ENCODE measurements at places on chromosomes 4 and X. TPM values are rescaled to one million over a fixed set of nuclear protein-coding genes. Genes with fewer than 3 reads are reported as not detected.

PITX2 gene
- not detected for total RNA-seq

MGARP gene
- 1.6 TPM for total RNA-seq

MUC7 gene
- not detected for total RNA-seq

TLR6 gene
- total RNA-seq: 7.6 TPM

MMRN1 gene
- total RNA-seq: 31.9 TPM

CXCL8 gene
- total RNA-seq: 0.64 TPM

GRCh38 chr4:86043755-86044592 is 315.9 kb downstream of the MAPK10 start:
- no peak overlapping the region for H3K27ac ChIP-seq
- no peak overlapping the region for H3K4me3 ChIP-seq
- H3K27me3 ChIP-seq: no peaks in the 10 kb centered on the region
- no peaks in the 10 kb centered on the region for H3K4me1 ChIP-seq
- H3K36me3 ChIP-seq: no peaks in the 10 kb centered on the region

- no peak for DNase-seq
- peaks cover 43% of the 10 kb centered on the region for H3K27me3 ChIP-seq
- no peaks in the 10 kb centered on the region for H3K4me1 ChIP-seq
- H3K27ac ChIP-seq: no peak overlapping the region
- no peak overlapping the region for H3K4me3 ChIP-seq
Measured at GRCh38 chrX:110032534-110033147, 29.7 kb downstream of the TMEM164 start.

GRCh38 chrX:47880927-47881326 is 44.2 kb downstream of the ZNF81 start:
- H3K36me3 ChIP-seq: no peaks in the 10 kb centered on the region
- DNase-seq: no peak
- no peaks in the 10 kb centered on the region for H3K4me1 ChIP-seq
- H3K27ac ChIP-seq: no peak overlapping the region
- H3K4me3 ChIP-seq: no peak overlapping the region
- H3K27me3 ChIP-seq: no peaks in the 10 kb centered on the region

DNA sequence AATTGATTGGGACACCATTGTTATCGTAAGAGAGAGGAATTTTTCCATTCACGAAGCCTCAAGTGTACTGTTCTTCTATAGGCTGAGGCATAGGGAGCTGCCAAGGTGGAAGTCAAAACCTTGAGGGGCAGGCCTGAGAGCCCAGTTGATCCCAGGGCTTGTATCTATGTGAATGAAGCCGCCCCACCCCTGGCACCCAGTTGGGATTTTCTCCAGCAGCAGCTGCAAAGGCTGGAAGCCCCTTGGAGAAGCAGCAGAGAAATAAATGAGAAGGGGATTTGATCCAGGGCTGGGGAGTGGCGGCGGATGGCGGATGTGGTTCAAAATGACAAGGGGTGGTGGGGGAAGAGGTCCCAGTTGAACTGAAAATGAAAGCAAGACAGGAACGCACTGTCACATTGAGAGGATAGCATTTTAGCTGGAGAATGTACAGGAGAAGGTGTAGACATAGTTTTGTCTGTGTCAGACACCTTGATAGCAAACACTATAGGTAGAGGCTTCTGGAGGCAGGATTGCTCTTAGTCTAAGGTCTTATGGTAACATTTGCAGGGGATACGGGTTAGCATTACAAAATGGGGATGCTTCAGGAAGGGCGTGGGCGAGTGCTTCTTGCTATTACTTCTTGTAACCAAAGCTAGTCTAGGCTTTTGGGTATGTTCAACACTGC is 32.6 kb downstream of the DOCK11 start:
- no peak for DNase-seq
- H3K36me3 ChIP-seq: no peaks in the 10 kb centered on the region
- H3K4me1 ChIP-seq: no peaks in the 10 kb centered on the region
- no peak overlapping the region for H3K27ac ChIP-seq

DNA sequence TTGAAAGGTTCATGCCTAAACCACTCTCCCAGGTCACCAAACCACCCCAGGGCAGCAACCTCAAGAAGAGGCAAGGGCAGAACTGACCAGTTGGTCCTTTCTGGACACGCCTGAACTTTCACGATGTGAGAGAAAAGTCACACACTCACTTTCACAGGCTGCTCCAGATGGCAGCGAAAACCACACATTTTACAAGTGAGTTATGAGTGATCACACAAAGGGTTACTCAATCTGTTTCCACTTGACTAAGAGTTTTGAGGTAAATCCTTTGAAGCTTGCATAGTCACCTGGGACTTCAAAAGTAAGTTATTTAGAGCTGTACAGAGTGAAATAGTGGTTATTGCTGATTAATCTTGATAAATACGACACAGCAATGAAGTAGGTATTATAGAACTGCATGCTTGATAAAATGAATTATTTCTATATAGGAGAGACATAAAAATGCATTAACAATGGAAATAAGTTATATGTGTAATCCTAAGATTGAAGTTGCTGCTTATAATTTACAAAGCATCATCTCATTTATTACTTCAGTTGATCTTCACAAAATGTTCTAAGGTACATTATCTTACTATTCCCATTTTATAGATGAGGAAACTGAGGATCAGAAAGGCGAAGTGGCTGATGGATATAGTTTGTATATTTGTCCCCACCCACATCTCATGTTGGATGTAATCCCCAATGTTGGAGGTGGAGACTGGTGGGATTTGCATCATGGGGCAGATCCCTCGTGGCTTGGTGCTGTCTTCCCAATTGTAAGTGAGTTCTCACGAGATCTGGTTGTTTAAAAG is 103.0 kb upstream of the KLF3 start:
- DNase-seq: no peak
- no peaks in the 10 kb centered on the region for H3K4me1 ChIP-seq
- no peak overlapping the region for H3K27ac ChIP-seq
- H3K36me3 ChIP-seq: no peaks in the 10 kb centered on the region
- H3K4me3 ChIP-seq: no peak overlapping the region

GRCh38 chr4:51932261-51932660 is 87.9 kb downstream of the LRRC66 start:
- DNase-seq: no peak
- no peaks in the 10 kb centered on the region for H3K36me3 ChIP-seq
- H3K27me3 ChIP-seq: no peaks in the 10 kb centered on the region
- no peak overlapping the region for H3K27ac ChIP-seq
- no peaks in the 10 kb centered on the region for H3K4me1 ChIP-seq
- H3K4me3 ChIP-seq: no peak overlapping the region

DNA sequence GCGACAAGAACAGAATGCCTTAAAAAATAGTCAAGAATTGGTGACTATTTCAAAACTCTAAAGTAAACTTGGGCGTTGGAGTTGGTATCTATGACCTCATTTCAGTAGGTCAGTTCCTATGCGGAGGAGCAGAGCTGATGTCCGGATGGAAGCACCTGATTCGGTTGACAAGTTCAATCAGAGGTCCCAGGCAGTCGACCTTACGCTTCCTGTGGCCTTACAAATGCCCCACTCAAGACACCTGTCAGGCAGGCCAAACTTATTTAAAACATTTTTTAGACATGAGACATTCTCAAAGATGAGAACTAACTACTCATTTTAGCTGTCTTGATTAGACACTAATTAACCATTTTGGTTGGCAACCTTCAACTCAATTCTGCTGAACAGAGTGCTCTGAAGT is 137.7 kb upstream of the ADAMTS3 start:
- H3K36me3 ChIP-seq: no peaks in the 10 kb centered on the region
- no peak overlapping the region for H3K27ac ChIP-seq
- no peak for DNase-seq
- no peaks in the 10 kb centered on the region for H3K27me3 ChIP-seq

GRCh38 chr4:155546451-155546850 is 120.2 kb upstream of the GUCY1A1 start:
- no peaks in the 10 kb centered on the region for H3K4me1 ChIP-seq
- no peaks in the 10 kb centered on the region for H3K36me3 ChIP-seq
- no peak for DNase-seq
- H3K27me3 ChIP-seq: no peaks in the 10 kb centered on the region

GRCh38 chr4:17618926-17619325 is 4.5 kb downstream of the MED28 start:
- H3K27ac ChIP-seq: no peak overlapping the region
- no peaks in the 10 kb centered on the region for H3K36me3 ChIP-seq
- no peaks in the 10 kb centered on the region for H3K27me3 ChIP-seq
- H3K4me1 ChIP-seq: no peaks in the 10 kb centered on the region
- no peak overlapping the region for H3K4me3 ChIP-seq

GRCh38 chr4:139606103-139606502 is 50.1 kb upstream of the SETD7 start:
- no peaks in the 10 kb centered on the region for H3K36me3 ChIP-seq
- no peak overlapping the region for H3K27ac ChIP-seq
- H3K4me1 ChIP-seq: no peaks in the 10 kb centered on the region
- H3K27me3 ChIP-seq: no peaks in the 10 kb centered on the region
- no peak for DNase-seq

- H3K27ac ChIP-seq: no peak overlapping the region
- no peaks in the 10 kb centered on the region for H3K27me3 ChIP-seq
- DNase-seq: no peak
- H3K4me1 ChIP-seq: no peaks in the 10 kb centered on the region
Measured at GRCh38 chr4:145788755-145789154, 108.8 kb downstream of the C4orf51 start.

DNA sequence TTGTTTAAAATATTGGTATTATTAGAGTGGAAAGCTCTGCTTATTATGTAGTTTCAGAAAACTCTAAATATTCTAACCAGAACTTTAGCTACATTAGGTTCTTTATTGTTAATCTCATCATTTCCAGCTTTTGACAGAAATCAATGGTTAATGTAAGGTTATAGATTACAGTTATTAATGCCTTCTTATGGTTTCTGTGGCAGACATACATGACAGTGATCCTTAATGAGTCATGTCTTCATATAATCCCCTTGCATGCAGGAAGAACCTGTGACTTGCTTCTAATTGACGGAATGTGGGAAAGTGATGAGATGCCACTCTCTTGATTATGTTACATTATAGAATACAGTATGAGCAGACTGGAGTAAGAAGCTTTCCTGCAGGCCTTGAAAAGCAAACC is 23.5 kb downstream of the KLHL8 start:
- H3K27me3 ChIP-seq: no peaks in the 10 kb centered on the region
- no peak overlapping the region for H3K4me3 ChIP-seq
- no peak overlapping the region for H3K27ac ChIP-seq
- no peaks in the 10 kb centered on the region for H3K4me1 ChIP-seq
- H3K36me3 ChIP-seq: no peaks in the 10 kb centered on the region
- DNase-seq: no peak

- no peaks in the 10 kb centered on the region for H3K4me1 ChIP-seq
- H3K4me3 ChIP-seq: no peak overlapping the region
- no peaks in the 10 kb centered on the region for H3K36me3 ChIP-seq
- no peak overlapping the region for H3K27ac ChIP-seq
- H3K27me3 ChIP-seq: no peaks in the 10 kb centered on the region
Measured at GRCh38 chr4:70601422-70602039, 9.5 kb downstream of the AMBN start.

GRCh38 chr4:183362916-183363542 is 40.8 kb upstream of the CLDN24 start:
- H3K36me3 ChIP-seq: no peaks in the 10 kb centered on the region
- H3K4me3 ChIP-seq: no peak overlapping the region
- H3K27ac ChIP-seq: no peak overlapping the region
- no peaks in the 10 kb centered on the region for H3K27me3 ChIP-seq
- no peaks in the 10 kb centered on the region for H3K4me1 ChIP-seq
- DNase-seq: no peak

DNA sequence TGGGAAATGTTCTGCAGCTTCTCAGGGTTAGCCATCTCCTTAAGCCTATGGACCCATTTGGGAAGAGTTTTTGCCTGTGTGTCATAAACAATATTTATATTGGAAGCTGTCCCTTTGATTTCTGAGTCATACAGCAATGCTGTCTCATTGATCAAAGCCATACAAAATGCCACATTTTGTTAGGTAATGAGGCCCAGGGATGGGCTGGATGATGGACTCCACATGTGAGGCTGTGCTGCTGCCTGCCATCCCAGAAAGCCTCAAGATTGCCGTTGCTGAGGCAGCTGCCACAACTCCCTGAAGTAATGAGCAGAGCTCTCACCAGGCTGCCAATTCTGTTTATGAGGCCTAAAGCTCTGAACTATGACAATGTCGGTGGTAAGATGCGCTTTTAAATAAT is 12.2 kb upstream of the GJB1 start:
- no peak for DNase-seq
- no peak overlapping the region for H3K4me3 ChIP-seq
- H3K36me3 ChIP-seq: no peaks in the 10 kb centered on the region
- no peak overlapping the region for H3K27ac ChIP-seq
- H3K4me1 ChIP-seq: no peaks in the 10 kb centered on the region

DNA sequence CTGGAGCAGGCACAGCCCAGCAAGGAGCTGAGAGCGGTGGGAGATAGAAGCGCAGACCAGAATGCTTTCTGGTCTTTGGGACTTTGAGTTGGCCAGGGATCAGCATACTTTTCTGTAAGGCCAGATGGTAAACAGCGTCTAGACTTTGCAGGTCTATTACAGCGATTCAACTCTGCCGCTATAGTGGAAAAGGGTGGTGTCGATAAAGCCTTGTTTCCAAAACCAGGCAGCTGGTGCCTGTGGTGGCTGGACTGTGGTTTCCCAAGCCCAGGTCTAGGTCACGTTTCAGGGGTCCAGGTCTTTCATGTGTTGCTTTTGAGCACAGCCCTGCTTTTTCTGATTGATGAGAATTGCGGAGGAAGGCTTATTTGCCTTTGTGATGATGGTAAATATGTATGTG is 40.1 kb downstream of the HTT-AS start:
- no peak overlapping the region for H3K27ac ChIP-seq
- no peaks in the 10 kb centered on the region for H3K36me3 ChIP-seq
- H3K27me3 ChIP-seq: no peaks in the 10 kb centered on the region
- no peak overlapping the region for H3K4me3 ChIP-seq
- no peak for DNase-seq

GRCh38 chrX:153736071-153736820 is 11.6 kb downstream of the ABCD1 start:
- no peaks in the 10 kb centered on the region for H3K4me1 ChIP-seq
- no peak for DNase-seq
- H3K36me3 ChIP-seq: no peaks in the 10 kb centered on the region

DNA sequence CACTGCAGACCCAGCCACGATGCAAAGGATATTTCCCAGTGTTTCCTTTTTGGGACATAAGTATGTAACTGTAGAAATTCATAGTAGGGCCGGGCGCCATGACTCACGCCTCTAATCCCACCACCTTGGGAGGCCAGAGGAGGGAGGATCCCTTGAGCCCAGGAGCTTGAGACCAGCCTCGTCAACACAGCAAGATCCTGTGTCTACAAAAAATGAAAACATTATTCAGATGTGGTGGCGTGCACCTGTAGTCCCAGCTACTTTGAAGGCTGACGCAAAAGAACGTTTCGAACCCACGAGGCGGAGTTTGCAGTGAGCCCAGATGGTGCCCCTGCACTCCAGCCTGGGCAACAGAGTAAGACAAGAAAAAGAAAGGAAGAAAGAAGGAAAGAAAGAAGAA is 49.2 kb downstream of the CRLF2 start:
- H3K36me3 ChIP-seq: no peaks in the 10 kb centered on the region
- no peak overlapping the region for H3K27ac ChIP-seq
- no peaks in the 10 kb centered on the region for H3K27me3 ChIP-seq
- H3K4me1 ChIP-seq: no peaks in the 10 kb centered on the region

- no peaks in the 10 kb centered on the region for H3K36me3 ChIP-seq
- no peaks in the 10 kb centered on the region for H3K27me3 ChIP-seq
- H3K4me1 ChIP-seq: no peaks in the 10 kb centered on the region
- no peak for DNase-seq
- H3K27ac ChIP-seq: no peak overlapping the region
Measured at GRCh38 chr4:74524985-74525384, 80.0 kb downstream of the AREG start.
